Urinary bladder (tissue), 4 donors: ENCODE measurements at places on chromosomes 1 and 21.

DNA sequence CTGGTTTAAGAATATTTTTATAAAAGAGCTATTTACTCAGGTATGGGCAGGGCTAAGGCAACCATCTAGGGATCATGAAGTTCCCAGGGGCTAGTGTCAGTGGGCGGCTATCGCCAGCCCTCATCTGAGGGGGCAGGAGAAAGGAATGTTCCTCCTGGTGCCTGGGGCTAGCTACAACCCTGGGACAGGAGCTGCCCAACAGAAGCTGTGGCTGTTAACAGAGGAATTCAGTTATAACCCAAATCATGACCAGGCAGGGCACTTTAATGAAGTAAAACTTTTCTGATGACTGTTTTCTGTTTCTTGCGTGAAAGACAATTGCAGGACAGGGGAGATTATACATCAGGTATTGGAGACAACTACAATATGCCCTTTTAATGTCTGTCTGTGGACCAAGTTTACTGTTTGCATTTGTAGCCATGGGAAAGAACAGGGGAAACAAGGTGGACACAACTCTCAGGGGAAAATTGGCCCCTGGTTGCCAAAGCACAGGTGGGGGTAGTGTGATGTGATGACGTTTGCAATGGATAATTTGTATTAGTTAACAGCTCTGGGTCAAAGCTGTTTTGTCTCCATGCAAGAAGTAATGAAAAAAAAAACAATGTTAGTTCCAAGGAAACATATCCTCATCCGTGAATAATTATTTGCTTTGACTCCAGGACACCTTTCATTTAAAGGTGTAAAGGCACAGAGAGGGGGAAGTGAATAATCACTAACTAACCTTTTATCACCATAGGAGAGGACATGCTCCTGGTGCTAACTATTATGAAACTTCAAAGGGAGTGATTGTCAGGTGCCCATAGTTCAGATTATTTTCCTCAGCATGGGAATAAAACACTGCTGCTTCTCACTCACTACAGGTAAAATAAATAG, 105.2 kb downstream of the TSEN15 start:
- DNase-seq = no peak

- DNase-seq = no peak
Observed at GRCh38 chr1:53334312-53334711, 6.4 kb upstream of the LRP8 start.

DNA sequence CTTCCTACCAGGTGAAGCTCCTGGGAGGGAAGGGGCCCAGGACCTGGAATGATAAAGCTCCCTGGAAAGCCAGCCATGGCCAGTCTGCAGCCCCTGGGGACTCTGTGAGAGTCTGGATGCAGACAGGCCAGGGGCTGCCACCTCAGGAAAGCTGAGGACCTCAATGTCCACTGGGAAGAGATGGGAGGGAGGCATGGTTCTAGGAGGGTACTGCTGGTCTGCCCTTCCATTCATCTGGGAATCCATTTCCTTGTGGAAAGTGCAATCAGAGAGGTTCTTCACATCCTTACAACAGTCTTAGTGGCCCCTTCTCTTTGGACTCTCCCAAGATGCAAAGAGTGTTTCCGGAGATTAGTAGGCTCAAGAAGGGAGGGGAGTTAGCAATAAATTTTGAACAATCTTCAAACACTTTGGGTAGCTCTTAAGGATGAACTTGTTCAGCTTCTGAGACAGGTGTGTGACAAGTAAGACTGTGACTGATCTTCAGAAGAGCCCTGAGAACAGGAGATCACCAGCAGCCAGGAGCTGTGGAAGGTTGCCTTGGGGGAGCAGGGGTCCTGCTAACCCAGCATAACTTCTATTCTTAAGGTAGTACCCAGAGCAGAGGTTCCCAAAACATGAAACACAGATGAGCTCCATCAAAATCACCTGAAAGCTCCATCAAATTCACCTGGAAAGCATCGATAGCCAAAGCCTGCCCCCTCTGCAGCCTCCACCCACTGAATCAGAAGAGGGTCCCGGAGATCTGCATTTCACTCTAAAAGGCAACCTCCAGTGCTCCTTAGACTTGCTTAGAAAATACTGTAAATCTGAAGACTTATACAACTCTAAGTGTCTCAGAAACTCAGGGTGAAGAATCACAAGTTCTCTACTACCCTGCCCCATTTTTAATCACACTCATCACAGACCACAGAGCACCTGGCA, 616 bp upstream of the LAX1 start:
- DNase-seq = no peak

DNA sequence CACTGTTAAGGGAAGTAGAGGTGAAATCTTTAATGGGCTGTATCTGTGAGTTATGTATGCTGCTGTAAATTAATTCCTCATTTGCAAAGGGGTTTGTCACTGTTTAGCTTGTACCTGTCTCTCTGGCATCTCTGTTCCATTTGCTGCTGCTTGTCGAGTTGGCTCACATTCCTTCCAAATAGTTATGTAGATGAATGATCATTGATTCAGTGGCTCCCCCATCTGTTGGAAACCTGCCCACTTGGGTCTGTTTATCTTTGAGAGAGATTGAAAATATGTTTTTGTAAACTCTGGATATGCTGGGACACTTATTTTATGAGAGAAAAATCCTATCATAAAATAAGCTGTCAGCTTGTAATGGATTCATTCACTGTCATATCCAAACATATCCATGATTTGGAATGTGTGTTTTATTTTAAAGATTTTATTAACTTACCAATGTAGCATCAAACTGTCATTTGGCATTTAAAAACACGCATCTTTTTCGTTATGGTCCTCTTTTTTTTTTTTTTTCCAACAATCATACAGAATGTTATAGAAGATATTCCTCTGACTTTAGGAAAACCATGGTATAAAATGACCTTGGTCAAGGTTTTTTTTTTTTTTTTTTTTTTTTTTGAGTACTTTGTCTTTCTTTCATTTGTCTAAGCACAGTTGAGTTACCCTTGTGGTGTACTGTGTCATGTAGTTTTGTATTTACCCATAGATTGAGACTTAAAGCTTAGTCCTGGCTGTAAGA, 3.5 kb downstream of the RYR2 start:
- DNase-seq = no peak

DNA sequence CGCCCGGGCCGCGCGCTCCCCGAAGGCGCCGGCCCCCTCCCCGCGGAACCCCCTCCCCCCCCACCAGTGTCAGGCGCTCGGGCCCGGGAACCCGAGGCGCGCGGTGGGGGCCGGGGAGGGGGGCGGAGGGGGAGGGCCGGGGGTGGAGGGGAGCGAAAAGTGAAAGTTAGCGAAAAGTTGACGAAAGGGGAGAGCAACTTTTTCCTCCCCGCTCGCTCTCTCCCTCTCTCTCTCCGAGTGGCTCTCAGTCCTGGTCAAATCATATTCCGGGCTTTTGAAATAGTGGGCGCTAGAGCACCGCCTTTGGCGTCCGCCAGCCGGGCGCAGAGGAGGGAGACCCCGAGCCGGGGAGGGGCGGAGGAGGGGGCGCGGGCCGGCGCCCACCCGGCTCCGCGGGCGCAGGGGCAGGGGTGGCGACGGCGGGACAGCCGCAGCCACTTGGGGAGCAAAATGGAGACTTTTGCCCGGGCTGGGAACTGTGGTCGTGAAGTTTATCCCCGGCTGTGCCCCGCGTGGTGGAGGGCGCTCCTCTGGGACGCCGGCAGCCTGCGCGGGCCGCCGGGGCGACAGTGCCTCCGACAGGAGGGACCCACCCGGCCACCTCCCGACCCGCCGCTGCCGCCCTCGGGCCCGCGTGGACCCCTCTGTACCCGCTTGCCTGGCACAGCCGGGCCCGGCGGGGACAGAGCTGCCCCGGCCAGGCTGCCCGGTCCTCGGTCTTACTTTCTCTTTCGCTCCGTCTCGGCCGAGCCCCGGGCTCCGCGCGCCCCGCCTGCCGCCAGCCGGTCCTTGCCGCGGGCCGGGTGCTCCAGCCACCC, 697 bp downstream of the PRDM16 start:
- peak; percentile 31 for DNase-seq

GRCh38 chr1:227913764-227914721, 33.7 kb downstream of the WNT9A start:
- no peak for DNase-seq

- no peak for DNase-seq
Observed at GRCh38 chr21:46221664-46222435, 6.7 kb downstream of the LSS start.

GRCh38 chr1:7705048-7705907, 65.8 kb upstream of the VAMP3 start:
- no peak for DNase-seq
